ENCODE measurements at places on chromosomes 5 and 9.

- DNase-seq, result no peak
Measured at GRCh38 chr5:142777850-142778249, 7.7 kb downstream of the ARHGAP26 start.

- DNase-seq, result no peak
Measured at GRCh38 chr5:173291722-173292658, 36.2 kb downstream of the STC2 start.

DNA sequence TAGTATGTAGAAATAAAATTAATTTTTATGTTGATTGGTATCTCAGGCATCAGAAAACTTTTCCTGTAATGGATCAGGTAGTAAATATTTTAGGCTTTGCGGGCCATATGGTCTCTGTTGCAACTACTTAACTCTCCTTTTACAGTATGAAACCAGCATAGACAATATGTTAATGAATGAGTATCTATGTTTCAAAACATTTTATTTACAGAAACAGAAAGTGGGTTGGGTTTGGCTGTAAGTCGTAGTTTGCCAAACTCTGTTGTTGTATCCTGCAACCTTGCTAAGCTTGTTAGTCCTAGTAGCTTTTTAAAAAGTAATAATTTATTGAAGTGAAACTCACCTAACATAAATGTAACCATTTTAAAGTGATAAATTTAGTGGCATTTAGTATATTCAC, 132.1 kb downstream of the NR3C1 start:
- no peak for DNase-seq

DNA sequence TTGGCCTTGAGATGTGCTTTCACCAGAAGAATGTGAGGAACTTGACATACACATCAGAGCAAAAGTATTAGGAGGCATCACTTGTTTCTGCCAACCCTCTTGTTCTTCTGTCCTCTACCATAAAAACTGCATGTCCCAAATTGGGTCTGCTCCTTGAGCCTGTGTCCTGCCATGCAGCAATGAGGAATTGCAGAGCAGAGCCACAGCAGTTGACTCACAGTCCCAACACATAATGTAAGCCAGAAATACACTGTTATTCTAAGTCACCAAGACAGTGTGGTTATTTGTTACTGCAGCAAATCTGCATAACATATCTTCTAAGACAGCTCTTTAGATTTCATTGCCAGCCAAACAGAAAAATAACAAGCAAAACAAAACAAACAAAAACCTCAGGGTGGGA, 598.2 kb downstream of the PRELID2 start:
- no peak for DNase-seq

GRCh38 chr9:87638292-87638691, 87.6 kb upstream of the CTSL start:
- no peak for DNase-seq

GRCh38 chr5:87210743-87211142, 56.9 kb upstream of the RASA1 start:
- no peak for DNase-seq

DNA sequence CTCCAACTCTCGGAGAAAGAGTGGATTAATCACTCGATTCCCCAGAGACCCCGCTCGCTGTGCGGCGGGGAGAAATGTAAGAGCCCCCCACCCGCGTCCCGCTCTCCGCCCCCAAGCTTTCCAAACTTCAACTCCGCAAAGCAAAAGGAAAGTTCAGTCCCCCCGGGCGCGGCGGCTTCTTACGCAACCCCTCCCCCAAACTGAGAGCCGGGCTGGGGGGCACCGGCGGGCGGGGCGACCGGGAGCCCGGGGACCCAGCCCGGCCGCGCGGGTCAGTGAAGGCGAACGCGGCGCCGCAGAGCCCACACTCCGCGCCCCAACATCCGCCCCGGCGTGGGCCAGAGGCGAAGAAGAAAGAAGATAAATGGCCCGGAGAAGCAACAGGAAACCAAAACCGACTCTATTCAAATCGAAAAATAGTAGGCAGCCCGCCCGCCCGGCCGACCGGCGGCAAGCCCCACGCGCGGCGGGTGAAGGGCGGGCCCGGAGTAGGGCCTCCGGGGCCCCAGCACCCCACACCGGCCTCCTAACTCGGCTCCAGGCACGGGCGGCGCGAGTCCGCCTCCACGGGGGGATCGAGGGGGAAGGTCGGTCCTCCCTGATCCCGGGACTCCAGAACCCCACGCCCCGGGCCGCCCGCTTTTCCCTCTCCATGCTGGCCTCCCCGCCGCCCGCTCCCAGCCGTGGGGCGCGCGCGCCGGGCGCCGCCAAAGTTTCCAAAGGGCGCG, 720 bp downstream of the NOTCH1 start:
- no peak for DNase-seq

GRCh38 chr9:114214181-114214580, 58.8 kb downstream of the COL27A1 start:
- no peak for DNase-seq

- DNase-seq, result no peak
Measured at GRCh38 chr5:5629607-5629978, 207.1 kb downstream of the ICE1 start.

- DNase-seq, result no peak
Measured at GRCh38 chr9:131624636-131625507, 79.5 kb downstream of the PRRT1B start.

- DNase-seq, result no peak
Measured at GRCh38 chr9:133604856-133605255, 4.3 kb downstream of the FAM163B start.

DNA sequence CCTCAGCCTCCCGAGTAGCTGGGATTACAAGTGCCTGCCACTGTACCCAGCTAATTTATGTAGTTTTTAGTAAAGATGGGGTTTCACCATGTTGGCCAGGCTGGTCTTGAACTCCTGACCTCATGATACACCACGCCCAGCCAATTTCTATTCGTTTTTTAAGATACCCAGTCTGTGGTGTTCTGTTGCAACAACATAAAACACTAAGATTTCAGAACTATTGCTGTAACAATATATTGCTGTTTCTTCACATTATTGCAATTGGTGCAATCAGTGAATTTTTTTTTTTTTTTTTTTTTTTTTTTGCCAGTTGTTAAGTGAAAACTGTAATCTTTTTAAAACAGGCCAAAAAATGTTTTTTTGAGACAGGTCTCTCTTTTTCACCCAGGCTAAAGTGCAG, 9.9 kb downstream of the SRP19 start:
- no peak for DNase-seq

GRCh38 chr9:116088396-116088795, 65.2 kb upstream of the PAPPA start:
- DNase-seq, result no peak

DNA sequence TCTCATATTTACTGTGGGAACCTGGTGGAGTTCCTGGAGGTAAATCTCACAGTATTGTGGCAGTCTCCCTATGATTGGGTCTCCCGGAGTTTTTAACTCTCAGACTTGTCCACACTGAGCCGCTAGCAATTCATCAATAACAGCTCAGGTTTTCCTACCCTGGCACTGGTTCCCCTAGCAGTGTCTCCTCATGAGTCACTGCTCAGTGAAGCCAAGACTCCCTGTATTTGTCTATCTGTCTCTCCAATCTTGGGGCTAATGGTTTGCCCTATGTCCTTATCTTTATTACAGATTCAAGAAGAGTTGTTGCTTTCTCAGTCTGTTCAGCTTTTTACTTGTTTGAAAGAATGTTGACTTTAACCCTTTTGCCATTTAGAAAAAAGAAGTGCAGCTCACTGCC, 176.7 kb upstream of the FGF10 start:
- DNase-seq, result no peak

GRCh38 chr5:74334762-74335384, 305.7 kb downstream of the ENC1 start:
- no peak for DNase-seq

DNA sequence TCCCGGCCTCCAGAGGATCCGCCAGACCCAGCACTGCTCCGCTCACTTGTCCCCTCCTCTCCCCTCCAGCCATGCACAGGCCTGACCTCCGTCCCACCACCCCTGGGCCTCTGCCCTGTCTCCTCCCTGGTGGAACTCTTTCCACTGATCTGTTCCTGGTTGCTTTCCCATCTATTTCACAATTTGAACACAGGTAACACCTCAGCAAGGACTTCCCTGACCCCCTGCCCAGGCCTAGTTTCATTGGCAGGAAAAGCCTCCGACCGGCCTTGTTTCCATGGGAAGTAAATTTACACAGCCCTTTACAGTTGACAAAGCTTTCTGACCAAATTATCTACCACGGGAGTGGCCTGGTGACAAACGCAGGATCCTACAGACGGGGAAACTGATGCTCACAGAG, 14.8 kb downstream of the QSOX2 start:
- no peak for DNase-seq

DNA sequence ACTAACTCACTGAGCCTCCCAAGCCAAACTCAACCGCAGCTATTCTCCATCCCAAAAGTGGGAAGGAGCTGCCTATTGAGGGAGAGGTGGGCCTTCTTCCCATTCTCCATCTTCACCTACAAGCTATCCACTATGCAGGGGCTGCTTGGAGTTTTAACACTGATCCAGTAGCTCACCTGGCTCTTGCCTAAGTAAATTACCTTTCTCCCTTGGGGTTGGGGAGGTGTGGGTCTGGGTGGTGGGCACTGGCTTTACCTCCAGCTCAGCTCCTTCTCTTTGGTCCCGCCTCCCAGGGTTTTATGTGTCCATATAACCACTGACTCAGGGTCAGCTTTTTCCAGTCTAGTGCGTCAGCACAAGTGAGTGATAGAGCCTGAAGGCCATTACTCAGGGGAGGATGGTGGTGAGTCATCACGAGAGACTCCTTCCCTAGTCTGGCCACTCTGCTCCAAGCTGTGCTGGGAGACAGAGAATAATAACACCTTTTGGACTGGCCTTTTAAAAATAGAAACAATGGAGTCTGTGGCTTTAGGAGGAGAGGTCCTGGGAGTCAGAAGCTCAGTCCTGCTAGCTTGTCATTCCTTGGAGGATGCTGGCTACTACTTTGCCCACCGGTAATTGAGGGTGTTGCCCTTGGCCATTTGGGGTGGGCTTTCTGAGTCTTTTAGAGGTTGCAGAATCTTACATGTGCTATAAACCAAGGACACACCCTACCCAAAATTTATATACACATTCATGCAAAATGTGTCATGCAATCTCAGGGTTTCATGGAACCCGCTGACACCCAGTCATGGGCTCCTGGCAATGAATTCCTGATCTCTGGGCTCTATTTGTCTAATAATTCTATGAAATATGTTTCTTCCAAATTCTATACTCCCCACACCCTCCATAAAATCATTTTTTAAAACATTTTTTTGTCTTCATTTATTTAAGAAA, 35.6 kb upstream of the ATP6V1G1 start:
- DNase-seq, result no peak

GRCh38 chr9:35932735-35933134, 23.4 kb downstream of the SPAAR start:
- DNase-seq, result no peak

DNA sequence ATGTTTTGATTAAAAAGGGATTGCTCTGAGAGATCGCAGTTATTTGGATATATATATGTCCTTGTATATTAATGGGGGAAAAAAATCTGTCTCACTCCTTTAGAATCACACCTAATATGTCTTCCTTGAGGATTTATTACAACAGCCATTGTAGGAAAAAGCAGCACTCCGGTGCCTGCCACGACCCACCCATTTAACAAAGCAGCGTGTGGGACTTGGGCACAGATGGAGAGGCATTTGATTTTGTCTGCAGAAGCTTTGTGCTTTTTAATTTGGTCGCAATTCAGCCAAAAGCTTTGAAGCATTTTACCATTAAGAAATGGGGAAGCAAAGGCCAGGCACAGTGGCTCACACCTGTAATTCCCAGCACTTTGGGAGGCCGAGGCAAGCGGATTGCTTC, 159.2 kb downstream of the SMARCA2 start:
- no peak for DNase-seq

DNA sequence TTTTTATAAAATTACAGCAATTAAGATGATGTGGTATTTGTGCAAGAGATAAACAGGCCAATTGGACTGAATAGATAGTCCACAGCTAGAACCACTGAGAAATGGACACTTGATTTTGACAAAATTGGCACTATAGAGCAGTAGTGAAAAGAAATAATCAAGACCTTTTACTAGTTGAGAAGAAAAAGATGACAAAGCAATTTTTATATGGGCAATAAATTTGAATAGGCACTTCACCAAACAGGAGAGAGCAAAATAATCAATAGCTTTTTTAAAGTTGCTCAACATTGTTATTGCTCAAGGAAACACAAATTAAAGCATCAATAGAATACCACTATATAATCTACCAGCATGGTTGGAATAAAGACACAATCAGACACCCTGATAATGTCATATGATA, 193.5 kb upstream of the FTMT start:
- DNase-seq, result no peak

Measured in activated CD4-positive, CD25-positive, alpha-beta regulatory T cell (primary cell).